Thymus (tissue), 14 donors: ENCODE measurements at places on chromosomes 11 and 22.

- DNase-seq: no peak
Observed at GRCh38 chr11:34330653-34331052, 27.2 kb downstream of the ABTB2 start.

DNA sequence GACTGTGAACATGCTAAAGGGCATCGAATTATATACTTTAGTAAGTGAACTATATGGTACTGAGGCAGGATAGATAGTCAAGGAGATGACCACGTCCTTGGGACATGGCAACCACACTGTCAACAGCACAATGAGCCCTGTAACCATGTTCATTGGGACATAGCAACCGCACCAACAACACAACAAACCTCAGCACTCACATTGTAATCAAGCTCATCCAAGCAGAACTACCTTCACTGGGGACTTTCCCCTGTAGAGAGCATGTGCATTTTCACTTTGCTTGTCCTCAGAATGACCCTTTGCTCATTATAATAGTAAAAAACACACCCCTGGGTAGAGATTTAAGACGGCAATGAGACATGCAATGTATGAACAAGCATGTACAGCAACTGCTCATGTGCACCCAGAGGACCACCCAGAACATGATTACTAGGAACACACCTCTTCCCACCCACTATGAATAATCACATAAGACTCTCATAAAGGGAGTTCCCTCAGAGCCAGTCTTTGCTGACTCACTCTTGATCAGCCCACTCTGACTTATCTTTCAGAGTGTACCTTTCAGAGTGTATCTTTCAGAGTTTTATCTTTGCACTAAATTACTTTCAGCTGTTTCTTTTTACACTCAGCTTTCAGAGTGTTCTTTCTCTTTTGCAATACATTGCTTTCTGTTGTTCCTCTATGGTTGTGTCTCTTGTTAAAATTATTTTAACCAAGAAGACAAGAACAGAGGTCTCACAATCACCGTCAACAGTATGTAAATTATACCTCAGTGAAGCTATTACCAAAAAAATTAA, 4.1 kb upstream of the PLAAT2 start:
- no peak for DNase-seq

GRCh38 chr11:102453302-102453695, 734 bp upstream of the TMEM123 start:
- DNase-seq: no peak

DNA sequence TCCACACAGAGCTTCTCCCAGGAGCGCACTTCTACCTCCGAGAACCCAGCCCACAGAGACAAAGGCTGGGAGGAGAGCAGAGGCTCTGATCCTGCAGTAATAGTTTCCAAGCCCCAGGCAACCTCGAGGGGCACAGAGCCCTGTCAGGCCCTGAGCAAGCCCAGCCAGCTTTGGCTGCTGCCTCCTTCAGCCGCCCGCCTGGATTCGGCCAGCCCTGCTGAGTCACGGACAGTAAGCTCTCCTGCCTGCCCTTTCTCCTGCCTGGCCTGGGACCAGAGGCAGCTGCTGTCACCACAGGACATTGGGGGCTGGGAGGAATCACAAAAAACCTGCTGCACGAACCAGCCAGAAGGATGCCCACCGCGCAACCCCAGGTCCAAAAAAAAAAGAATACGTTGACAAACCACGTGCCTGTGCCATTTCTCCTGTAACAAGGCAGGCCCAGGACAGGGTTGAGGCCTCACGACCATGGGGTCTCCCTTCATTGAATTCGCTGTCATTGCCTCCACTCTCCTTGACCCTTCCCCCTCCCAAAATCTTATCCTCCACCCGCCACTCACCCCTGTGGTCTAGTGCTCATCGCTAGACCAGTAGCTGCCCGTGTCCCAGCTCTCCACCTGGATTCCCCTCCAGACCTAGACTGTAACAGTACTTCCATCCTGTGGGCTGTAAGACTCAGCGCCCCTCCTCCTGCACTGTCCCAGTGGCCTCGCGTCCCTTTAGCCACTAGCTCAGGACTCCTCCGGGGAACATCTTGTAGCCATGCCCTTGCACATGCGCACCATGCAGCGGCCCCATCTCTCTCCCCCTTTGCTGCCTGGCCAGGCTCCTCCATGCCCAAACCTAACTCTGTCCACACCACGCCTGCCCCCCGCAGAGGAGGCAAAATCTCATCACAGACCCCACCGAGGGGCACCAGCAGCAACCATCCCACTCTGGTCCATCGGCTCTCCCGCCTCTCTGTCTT, 7.4 kb upstream of the SLC22A12 start:
- no peak for DNase-seq

GRCh38 chr22:27419473-27419872, 382.1 kb downstream of the MN1 start:
- no peak for DNase-seq

DNA sequence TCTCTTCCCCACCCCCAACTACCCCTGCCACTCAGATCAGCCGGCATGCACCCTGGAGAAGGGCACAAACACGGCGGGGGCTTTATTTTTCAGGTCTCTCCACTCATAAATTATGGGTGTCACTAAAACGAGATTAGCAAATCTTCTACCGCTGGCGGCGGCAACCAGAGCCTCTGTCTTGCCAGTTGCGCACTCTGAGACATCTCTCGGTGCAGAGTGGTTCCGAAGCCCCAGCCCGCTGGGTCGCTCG, 125.3 kb upstream of the C11orf58 start:
- no peak for DNase-seq

DNA sequence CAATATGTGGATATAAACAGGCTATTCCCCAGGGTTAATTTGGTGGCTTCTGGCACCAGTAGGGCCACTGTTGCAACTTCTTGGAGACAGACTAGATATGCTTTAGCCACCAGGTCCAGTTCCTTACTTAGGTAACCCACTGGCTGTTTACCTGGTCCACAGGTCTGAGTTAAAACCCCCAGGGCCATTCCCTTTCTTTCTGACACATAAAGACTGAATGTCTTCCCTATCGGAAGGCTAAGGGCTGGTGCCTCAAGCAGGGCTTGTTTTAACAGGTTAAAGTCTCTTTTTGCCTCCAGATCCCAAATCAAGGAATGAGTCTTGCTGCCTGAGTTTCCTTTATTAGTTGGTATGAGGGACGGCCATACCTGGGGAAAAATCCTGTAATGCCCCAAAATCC, 1052.7 kb upstream of the CNTN5 start:
- DNase-seq: no peak

DNA sequence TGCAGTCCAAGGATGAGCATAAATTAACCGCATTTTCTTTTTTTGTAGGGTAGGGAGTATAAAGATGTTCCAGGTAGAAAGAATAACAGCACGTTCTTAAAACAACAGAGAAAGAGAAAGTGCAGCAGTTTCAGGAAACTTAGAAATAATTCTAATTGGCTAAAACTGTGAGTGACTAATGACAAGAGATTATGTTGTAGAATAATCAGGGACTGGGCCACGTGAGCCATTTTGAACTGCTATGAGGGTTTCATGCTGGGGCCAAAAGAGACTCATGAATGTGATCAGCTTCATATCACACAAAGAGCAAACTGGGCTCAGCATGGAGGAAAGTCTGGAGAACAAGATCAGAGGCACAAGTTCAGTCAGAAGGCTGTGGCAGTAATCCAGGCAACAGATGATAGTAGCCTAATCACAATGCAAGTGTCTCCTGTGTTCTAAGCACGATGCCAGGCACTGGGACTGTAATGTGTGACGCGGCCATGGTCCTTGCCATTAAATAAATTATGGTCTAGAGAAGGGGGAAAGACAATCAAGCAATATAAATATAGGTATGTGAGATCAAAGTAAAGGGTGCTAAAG, 17.9 kb downstream of the CWF19L2 start:
- no peak for DNase-seq

- no peak for DNase-seq
Observed at GRCh38 chr11:45852712-45853101, 5.4 kb downstream of the CRY2 start.

GRCh38 chr11:65419772-65420481, 2.7 kb upstream of the NEAT1 start:
- peak; percentile 69 for DNase-seq

GRCh38 chr22:36317658-36318271, 64.8 kb downstream of the APOL1 start:
- DNase-seq: no peak

- DNase-seq: no peak
Observed at GRCh38 chr11:105466582-105467228, 143.2 kb upstream of the GRIA4 start.

- DNase-seq: no peak
Observed at GRCh38 chr11:62446091-62446490, 27.3 kb downstream of the SCGB1A1 start.

DNA sequence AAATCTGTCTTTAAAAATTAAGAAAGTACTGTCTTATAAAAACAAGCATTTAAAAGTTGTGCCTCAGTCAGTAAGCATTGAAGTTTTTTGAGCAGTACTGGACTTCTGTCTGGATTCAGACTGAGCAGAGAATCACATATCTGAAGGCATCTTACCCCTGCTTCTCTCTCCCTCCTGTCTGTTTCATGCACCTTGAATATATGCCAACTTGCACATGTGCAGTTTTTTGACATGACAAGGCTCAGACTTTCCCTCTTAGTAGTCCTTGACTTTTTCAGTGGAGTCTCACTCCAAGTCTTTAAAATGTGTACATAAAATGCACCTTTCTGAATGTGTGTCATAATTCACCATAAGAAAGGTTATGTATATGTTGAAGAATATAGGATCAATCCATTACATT, 19.8 kb downstream of the SPECC1L start:
- no peak for DNase-seq

DNA sequence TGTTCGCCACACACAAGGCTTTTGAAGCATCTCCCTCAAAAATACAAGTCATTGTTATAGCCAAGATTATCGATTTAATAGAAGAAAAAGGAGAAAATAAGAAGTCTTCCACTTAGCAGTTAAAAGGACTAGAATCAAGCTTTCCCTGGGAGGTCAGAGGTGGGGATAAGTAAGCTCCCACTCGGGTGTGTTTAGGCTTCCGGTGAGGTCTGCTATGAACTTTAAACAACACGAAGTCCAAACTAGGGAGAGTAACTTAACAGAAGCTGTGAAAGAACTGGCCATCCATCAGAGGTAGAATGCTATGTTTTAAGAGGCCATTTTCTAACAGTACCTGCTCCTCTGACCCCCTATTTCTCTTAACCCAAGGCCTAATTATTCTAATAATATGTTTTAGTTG, 91.4 kb upstream of the APOA1 start:
- no peak for DNase-seq

GRCh38 chr11:44593251-44593650, 27.8 kb downstream of the CD82 start:
- no peak for DNase-seq

GRCh38 chr11:119752345-119752871, 23.4 kb upstream of the NECTIN1 start:
- DNase-seq: no peak

- DNase-seq: no peak
Observed at GRCh38 chr11:47329431-47329986, 23.0 kb downstream of the MYBPC3 start.

DNA sequence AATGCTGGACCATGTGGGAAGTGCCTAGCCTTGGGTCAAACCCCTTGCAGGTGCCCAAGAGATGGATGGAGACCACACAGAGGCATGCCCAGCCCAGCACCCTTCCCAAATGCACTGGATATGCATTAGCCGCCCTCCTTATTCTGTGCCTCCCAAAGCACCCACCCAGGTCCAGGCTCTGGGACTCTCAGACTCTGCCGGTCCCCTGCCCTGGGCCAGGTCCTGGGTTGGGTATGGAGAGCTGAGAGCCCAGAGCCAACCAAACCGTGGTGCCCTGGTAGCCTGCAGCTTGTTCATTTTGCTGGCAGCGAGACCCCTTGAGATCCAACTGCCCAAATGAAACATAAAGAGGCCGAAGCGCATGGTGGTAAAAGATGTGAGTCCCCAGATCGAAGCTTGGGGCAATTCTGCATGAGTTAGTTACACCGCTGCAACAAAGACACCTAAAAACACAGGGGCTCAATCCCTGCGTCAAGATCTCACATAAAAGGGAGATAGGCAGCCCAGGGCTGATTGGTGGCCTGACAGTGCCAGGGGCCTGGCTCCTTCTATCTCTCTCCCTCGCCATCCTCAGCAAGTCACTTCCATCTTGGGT, 61.5 kb downstream of the MYEOV start:
- no peak for DNase-seq

- DNase-seq: no peak
Observed at GRCh38 chr11:105211806-105212554, 72.4 kb upstream of the CARD18 start.

DNA sequence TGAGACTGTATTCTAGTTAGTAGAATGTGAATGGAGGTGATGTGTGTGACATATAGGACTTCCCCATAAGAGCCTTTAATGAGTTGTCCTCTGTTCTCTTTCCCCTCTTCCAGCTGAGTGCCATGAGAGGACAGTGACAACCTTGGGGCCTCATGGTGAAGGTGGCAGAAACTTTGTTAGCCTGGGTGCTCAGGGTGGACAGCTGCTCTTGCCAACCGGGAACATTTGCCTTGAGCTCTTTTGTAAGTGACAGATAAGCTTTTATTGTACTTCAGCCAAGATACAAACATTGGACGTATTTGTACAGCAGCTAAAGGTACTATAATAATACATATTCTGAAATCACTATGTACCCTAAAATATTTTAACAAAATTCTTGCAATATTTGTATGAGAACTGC, 33.0 kb upstream of the PLET1 start:
- no peak for DNase-seq

- DNase-seq: no peak
Observed at GRCh38 chr11:63510360-63511047, 4.6 kb downstream of the LGALS12 start.

DNA sequence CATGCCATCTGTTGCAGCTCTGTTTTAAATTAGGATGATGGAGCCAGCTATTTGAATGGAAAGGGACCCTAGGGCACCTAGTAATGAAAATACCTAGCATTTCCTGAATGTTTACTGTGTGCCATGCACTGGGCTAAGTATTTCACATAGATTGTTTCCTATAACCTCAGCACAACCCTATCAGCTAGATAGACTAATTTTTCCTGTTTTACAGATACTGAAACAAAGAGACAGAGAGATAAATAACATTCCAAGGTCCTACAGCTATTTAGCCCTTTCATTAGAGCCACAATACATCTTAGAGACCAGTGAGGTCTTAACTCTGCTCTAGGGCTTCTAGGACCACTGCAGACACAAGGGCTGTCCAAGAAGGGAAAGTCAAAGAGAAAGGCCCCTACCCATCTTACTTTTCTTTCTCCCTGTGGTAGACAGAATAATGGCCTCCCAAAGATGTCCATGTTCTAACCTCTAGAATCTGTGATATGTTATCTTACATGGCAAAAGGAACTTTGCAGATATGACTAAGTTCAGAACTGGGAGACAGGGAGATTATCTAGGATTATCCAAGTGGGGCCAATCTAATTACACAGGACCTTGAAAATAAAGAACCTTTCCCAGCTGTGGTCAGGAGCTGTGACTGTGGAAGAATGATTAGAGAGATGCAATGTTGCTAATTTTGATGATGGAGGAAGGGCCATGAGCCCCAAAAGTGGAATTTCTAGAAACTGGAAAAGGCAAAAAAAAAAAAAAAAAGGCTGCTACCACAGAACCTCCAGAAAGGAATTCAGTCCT, 157.0 kb downstream of the CCDC34 start:
- DNase-seq: no peak
